Immature natural killer cell (primary cell): ENCODE measurements at places on chromosomes 13 and 19.

- DNase-seq = no peak
Observed at GRCh38 chr19:35419046-35419445, 29.0 kb upstream of the FFAR2 start.

- DNase-seq = no peak
Observed at GRCh38 chr13:55576389-55576788, 1564.3 kb upstream of the PRR20A start.

DNA sequence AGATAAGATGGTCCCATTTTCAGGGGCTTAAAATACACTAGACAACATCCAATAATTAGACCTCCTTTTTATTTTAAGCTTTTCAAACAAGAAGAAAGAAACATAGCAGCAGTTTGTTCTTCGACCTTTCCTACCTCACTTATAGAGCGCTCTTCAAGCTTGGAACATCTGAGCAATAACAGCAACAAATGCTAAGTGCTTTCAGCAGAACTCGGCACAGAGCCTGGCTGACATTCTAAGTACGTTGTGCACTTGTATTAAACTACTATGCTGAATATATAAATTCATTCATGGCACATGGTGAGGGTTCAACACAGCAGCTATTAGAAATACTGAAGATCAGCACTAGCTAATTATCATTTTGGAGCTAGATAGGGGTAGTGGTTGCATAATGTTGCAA is 256.1 kb upstream of the MAB21L1 start:
- no peak for DNase-seq

DNA sequence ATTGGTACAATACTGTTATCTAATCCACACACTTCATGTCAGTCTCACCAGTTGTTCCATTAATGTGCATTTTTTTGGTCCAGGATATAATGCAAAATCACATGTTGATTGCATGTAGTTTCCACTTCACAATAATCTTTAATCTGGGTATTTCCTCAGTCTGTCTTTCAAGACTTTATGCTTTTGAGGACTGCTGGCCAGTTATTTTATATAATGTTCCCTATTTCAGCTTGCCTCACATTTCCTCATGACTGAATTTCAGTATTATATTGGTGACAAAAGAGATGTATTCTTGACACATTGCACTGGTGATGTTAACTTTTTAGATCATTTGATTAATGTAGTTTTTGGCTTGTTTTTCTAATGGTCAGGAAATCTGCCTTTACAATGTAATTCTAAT is 368.3 kb downstream of the IRS2 start:
- no peak for DNase-seq

DNA sequence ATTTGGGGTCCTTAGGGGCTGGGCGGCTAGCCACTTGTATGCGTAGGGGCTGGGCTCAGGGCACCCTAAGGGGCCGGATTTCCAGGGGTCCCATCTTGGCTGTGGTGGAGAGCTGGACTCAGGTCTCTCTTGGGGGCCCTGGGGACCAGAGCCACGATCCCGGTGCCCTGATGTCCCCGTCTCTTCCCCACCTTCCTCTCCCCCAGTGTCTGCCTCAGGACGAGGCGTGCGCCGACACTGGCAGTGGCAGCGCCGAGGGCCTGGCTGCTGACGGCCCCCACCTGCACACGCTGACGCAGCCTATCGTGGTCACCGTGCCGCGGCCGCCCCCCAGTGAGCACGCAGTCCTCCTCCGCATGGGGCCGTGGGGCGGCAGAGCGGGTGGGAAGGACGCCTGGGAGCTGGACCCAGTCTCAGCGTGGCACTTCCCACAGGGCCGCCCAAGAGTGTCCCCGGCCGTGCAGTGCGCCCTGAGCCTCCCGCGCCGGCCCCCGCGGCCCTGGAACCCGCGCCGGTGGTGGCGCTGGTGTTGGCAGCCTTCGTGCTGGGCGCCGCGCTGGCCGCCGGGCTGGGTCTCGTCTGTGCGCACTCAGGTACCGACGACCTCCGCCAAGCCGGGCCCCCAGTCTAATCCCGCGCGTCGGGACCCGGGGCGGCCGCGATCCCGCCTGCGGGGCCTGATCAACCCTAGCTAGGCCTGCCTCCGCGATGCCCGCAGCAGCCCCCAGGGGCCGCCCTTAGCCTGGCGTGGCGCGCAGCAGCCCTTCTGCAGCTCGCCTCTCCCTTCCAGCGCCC is 2.7 kb upstream of the SNAPC2 start:
- DNase-seq = peak; percentile 51

DNA sequence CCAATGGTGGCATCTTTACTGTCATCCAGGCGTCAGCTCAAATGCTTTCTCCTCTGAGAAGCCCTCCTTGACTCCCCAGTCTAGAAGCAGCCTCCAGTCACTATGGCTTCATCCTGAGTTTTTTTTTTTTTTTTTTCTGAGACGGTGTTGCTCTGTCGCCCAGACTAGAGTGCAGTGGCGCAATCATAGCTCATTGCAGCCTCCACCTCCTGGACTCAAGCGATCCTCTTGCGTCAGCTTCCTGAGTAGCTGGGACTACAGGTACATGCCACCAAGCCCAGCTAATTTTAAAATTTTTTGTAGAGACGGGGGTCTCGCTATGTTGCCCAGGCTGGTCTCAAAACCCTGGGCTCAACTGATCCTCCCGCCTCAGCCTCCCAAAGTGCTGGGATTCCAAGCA is 4.2 kb downstream of the NRTN start:
- no peak for DNase-seq

- DNase-seq = no peak
Observed at GRCh38 chr19:46488551-46488950, 7.1 kb downstream of the PNMA8B start.

GRCh38 chr19:2777952-2778683 is 5.0 kb downstream of the SGTA start:
- no peak for DNase-seq

- no peak for DNase-seq
Observed at GRCh38 chr13:61913183-61913582, 497.5 kb upstream of the PCDH20 start.

DNA sequence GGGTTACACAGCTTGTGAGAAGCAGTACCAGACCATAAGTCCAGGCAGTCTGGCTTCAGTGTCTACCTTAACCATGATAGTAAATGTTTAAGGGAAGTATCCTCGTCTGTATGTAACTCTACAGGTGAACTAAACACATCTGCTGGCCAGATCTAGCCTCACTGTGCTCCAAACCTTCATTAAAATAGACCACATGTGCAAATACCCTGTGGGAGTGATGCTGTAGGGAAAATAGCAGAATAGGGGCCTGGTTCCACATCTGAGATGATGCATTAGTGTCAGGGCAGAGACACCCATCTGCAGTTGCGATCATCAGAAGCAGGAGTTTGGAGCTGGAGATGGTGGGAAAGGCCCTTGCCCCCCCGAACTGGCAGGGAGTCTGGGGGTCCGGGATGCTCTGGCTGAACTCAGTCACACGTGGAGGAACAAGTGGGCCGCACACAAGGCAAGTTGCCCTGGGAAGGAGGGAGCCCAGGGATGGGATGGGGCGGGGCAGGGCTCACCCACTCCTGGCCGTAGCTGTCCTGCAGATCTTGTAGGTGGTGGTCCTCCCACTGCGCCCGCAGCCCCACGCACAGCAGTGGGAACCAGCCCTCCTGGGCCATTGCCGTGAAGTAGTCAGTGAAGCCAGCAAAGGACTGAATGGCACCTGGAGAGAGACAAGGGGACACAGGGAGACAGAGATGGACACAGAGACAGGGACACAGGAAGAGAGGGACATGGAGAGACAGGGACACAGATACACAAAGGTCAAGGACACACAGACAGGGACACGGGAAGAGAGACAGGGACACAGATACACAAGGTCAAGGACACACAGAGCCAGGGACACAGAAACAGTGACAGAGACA is 7.3 kb downstream of the TMEM147 start:
- DNase-seq = no peak

- no peak for DNase-seq
Observed at GRCh38 chr13:75507027-75508001, 25.3 kb upstream of the TBC1D4 start.

GRCh38 chr13:110965038-110965754 is 50.3 kb upstream of the ANKRD10 start:
- DNase-seq = no peak

- DNase-seq = no peak
Observed at GRCh38 chr19:27905074-27905473, 1307.9 kb downstream of the UQCRFS1 start.

- no peak for DNase-seq
Observed at GRCh38 chr13:38348861-38349389, 726 bp upstream of the UFM1 start.

- DNase-seq = peak; percentile 11
Observed at GRCh38 chr13:101514695-101515275, 62.3 kb downstream of the ITGBL1 start.

GRCh38 chr13:71137101-71137500 is 729.9 kb downstream of the DACH1 start:
- no peak for DNase-seq

GRCh38 chr13:80145171-80145690 is 195.7 kb downstream of the SPRY2 start:
- DNase-seq = no peak

DNA sequence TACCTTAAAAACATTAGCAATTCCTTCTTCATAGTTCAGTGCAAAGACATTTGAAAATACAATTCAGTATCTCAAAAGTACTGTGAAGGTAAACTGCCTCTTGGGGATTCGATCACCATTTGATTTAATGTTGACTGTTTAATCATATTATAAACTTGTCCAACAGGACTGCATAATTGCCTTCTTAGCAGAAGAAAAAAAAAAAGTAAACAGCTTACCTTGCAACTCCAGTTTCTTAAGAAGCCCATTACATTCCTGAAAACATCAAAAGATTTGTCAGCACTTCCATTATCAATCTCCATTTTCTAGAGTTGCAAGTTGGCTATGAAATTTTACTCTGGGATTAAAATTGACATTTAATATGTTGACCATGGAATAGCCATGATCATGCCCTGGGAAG is 1154.6 kb downstream of the OLFM4 start:
- no peak for DNase-seq

DNA sequence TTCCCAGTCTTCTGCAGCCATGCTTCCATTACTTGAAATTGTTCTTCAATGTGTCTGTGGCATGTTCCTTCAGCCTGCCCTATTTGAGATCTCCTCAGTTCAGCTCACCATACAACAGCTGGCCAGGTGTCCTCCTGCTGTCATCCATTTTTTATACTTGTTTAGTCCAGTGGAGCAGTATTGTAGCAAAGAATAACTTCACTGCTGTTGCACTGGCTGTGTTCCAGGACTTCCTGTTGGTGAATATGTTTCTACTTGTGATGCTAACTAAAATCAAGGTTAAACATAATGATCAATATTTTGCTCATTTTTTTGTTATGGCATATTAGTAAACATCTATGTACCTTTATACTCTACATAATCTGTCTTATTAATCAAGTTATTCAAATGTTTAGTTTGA is 1394.1 kb downstream of the PCDH9 start:
- no peak for DNase-seq

DNA sequence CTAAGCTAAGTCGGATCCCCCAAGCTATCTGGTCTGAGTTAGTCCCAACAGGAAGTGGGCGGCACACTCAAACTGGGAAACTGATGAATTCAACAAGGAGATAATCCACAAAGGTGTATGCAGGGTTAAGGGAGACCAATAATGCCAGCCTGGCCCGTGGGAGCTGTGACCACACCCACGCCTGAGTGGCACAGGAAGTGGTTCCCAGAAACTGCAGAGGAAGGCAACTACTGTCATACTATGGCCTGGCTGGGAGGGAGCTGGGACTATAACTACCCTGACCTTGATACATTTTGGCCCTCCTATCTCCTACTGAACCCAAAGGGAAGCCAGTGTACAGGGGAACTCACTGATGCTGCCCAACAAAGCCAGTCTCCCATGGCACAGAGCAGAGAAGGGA is 85.5 kb upstream of the TDRD3 start:
- DNase-seq = no peak

DNA sequence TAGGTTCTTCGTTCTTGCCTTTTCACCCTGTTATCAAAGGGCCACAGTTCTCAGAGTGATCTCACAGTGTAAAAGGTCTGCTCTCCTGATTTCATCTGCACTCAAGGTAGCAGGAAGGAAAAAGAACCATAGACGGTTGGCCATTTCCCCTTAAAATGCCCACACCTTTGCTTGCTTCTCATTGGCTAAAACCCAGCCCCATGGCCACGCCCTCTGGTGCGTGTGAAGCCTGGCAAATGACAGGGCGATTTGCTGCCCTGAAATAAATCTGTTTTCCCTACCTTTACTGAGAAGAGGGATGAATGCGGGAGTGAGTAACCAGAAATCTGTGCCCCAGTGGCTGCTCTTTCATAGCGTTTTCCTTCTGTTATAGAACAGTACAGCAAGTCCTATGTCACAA is 269.3 kb downstream of the POU4F1 start:
- no peak for DNase-seq

- DNase-seq = no peak
Observed at GRCh38 chr19:16402041-16402440, 69.7 kb downstream of the EPS15L1 start.

DNA sequence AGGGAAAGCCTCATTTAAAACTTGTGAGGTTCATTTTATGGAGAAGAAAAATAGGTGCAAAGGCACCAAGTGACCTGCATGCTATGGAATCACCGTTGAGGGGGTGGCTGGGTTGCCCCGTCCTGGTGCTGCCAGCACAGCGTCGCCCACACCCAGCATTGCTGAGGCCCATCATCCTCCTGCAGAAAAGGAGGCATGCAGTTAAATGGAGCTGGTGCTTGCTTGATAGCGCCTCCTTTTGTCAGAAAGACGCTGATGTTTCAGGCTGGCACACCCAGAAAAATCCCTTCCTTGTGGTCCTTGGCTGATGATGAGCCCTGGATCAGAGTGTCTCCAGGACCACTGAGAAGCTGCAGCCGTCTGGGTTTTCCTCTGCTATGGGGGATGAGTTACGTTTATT is 36.9 kb downstream of the DHRS12 start:
- DNase-seq = no peak

DNA sequence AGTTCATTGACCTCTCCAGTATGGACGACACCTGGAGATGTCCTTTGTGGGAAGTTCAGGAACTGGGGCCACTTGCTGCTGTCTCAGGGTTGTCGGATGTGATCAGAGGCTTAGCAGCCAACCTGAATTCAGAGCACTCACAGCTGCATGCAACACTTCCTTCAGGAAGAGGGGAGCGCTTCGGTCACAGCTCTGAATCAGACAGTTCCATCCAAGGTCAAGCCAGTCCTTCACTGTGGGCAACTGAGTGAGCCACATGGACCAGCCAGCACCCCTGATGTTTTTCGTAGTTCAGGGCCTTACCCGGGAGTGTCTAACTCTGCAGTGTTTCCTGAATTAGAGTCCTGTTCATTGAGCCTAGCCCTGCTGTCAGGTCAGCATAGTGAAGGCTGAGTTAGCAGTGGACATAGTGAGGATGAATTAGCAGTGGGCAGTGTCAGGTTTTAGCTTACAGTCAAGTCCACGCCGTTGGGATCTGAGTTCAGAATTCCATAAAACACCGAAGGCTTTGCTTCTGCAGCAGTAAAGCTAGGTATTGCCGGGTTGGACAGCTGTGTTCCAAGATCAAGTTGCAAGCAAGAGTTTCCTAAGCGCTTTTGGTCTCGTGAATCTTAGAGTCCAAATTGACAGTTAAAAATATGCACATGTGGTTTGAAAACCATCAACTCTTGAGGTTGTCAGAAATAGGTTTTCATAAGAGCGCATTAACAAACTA is 5.1 kb downstream of the ZNF555 start:
- no peak for DNase-seq

GRCh38 chr19:56927294-56927693 is 86.8 kb upstream of the PEG3 start:
- DNase-seq = no peak

- DNase-seq = no peak
Observed at GRCh38 chr13:53343361-53343744, 314.7 kb downstream of the OLFM4 start.
